ENCODE measurements at places on chromosomes 2 and 18.
A peak's percentile ranks its signal among the peaks of the same experiment; 100 is the strongest.

DNA sequence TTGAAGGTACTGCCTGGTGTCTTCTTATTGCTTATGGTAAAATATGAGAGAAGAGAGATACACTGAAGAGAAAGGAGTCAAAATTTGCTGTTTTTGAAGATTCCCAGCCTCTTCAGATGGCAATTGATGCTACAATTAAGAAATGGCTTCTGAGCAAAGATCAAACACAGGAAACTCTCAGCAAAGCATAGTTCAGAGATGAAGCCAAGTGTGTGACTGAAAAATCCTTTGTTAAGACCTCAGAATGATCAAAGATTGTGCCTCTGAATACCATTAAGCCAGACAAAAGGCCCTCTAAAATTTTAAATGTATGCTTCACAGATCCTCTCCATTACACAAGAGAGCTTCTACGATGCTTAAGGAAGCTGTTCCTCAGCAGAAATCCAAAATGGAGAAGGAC is 216.3 kb downstream of the UXS1 start:
- DNase-seq: no peak

DNA sequence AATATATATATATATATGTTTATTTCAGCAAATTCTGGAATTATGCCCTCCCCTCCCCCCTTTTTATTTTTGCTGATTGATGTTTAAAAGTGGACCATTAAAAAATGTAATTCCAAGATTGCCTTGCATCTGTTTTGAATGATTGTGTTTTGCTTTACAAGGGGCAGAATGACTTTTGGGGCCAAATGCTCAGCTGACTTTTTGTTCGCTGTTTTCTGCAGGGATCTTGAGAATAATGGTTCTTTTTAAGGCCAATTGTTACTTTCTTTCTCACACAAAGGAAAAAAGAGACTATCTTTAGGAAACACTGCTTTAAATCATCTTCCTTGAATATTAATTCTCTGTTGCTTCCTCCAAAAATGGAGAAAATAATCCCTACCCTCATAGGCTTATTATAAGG is 95.9 kb downstream of the FMNL2 start:
- DNase-seq: no peak

DNA sequence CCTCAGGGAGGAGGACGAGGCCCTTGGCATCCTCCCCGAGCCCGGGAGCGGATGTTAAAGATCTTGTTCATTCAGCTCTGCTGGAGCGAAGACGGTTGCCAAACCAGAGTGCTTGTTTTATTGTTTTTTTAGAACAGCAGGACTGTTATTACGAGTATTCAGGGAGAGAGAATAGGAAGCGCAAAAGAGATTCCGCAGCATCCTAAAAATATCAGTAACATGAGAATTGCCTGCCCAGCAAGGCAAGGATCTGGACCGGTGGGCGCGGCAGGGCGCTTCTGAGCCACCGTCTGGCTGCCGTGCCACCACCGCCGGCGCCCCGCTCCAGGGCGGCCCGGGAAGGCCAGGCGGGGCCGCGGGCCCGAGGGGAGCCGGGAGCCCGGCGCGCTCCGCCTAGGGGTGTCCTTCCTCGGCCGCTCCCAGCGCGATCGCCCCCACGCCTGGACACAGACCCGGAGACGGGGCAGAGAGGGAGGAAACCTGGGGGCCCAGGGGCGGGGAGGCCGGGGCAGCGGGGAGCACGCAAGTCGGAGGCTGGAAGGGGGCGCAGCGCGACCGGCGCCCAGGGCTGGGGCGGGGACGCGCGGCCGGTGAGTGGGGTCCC is 843 bp downstream of the CYS1 start:
- peak; percentile 17 for DNase-seq

- no peak for DNase-seq
Measured at GRCh38 chr2:79799729-79800128, 286.9 kb downstream of the CTNNA2 start.

DNA sequence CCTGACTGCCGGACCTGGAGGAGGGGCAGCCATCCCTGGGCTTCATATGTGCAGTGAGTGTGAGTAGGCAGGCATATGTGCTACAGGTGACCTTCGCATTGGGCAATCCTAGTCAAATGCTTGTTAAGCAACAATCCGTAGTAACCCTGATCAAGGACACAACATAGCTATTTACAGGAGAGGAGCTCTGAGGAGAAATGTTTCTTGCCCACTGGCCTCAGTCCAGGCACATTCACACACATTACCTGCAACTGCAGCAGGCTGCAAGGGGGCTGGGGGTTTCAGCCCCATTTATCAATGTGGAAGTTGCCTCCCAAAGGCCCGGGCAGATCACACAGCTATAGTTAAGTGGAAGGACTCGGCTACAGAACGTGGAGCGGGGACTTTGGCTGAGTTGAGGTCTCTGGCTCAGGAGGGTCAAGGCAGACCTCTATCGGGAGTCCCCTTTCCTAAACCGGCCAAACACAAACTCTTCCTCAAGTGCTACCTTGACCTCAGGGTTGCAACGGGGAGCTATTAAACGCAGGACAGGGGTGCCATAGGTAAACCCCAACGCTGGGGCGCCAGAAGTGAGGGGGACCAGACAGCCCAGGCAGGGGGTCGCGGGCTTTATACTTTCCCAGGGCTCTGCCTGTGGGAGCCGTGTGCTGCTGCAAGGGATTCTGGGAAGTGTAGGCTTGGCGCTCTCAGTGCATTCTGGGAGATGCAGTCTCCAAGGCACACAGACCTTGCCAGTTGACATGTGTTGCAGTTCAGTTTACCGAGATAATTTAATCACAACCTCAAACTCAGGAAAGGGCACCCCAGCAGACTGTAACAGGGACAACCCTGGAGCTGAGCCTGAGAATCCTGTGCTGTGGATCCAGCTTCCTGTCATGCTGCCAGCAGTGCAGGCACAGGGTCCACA is 9.4 kb downstream of the KHK start:
- peak; percentile 37 for DNase-seq

DNA sequence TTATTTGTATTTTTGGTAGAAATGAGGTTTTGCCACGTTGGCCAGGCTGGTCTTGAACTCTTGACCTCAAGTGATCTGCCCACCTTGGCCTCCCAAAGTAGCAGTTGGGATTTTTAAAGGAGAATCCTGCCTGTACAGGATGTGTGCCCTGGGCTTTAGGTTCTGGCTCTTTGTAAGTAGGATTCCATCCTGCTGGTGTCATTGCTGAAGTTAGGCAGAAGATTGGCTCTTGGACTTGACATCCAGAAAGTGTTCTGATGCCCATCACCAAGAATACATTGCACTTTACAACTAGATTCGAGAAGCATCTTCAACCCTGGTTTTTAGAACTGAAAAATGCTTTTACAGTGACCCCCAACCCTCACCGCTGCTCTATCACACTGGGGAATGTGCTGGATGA is 4.4 kb upstream of the TWIST2 start:
- no peak for DNase-seq

DNA sequence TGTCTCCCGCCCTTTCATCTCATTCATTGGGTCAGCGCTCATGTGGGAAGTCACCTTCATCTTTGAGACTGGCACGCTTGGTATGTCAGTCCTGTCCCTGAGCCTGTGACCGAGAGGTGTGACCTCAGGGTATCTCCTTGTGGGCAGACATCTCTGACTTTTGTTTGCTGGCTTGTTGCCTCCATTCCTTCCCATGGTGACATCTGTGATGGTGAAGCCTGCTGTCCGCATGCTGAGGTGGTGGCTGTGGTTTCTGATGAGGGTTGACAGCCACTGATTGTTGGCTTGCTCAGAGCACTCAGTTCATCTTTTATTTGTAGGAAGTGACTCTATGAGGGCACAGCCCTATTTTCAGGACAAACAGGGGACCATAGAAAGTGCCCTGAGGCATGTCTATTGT is 139.2 kb downstream of the SLC4A3 start:
- no peak for DNase-seq

DNA sequence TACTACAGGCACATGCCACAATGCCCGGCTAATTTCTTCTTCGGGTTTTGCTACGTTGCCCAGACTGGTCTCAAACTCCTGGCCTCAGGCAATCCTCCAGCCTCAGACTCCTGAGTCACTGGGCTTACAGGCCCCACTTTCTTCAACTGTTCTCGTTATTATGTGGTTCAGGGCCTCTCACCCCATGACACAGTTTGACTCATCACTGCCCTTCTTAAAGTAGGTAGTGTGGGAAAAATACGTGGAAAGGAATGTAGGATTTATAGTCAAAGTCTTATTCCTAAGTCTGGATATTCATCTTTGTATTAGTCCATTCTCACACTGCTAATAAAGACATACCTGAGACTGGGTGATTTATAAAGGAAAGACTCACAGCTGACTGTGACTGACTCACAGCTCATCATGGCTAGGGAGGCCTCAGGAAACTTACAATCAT is 19.4 kb downstream of the CENPA start:
- no peak for DNase-seq

DNA sequence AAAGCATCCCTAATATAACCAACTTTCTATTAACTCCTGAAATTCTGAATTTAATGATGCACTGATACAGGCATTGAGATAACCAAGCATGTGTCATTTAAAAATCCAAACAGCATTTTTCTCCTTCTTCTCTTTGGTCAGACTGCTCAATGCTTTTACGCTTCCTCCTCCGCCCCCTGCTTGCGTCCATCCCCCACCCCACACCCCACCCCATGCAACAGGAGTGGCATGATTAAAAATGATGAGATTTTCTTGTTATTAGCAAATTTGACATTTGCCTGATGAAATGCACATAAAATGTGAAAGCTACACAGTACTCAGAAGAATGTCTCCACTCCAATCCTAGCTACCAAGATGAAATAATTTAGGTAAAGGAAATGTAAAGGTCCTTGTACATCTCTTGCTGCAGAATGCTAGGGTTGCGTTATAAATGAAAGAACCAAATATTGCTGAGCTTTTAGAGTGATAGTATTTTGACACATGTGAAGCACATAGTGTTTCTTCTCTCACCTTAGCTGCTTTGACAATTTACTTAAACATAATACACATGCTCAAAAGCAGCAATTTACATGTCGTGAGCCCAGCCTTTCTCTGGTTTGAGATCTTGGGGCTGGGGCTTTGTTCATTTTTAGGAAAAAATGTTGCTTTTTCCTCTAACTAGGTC is 263.8 kb downstream of the MEIS1 start:
- no peak for DNase-seq

- no peak for DNase-seq
Measured at GRCh38 chr2:74910245-74910644, 48.2 kb upstream of the POLE4 start.

DNA sequence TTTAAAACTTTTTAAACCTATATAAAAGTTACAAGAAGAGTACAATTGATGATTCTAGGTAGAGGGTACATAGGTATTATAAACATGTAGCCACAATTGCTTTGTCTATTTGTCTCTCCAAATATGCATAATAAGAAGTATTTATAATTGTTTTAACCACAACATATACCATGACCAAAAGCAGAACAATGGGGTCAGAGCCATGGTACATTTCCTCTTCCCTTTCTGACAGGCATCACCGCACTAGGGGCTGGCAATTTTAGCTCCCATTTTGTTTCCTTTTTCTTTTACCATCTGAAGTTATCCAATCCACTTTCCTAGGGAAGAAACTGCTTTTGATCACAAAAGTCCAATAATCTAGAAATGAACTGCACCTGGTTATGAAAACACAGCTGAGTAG is 49.3 kb downstream of the TMX3 start:
- no peak for DNase-seq

DNA sequence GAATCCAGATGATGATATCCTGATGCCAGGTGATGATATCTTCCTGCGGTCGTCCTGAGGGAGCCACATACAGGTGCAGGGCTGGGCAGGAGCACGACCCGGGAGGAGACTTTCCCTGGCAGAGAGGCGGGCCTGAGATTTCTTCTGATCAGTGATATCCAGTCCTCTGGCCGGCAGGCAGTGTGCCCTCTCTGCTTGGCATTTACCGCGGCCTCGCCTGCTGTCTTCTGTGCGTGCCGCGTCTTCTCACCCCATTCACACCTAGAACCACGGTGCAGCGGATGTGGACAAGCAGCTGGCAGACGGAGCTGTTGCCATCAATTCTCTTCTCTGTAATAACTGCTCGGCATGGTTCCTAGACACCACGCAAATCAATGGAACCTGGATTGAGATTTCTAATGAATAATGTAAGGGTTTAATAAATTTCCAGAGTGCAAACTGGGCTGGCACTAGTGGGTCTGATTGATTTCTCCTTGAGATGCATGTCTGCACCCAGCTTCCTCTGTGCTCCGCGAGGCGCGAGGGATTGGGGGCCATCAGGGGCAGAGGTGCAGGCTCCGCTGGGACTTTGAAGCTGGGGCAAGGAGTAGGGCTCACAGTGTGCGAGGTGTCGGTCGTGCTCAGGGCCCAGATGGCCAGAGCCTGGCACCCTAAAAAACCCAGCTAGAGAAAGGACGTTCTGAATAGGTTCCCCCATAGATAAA is 208.9 kb upstream of the HDAC4 start:
- no peak for DNase-seq

- DNase-seq: no peak
Measured at GRCh38 chr2:174608866-174609214, 11.2 kb upstream of the WIPF1 start.

GRCh38 chr2:74924463-74925265 is 33.8 kb upstream of the POLE4 start:
- DNase-seq: no peak

GRCh38 chr2:149617476-149617875 is 29.9 kb upstream of the MMADHC start:
- no peak for DNase-seq

DNA sequence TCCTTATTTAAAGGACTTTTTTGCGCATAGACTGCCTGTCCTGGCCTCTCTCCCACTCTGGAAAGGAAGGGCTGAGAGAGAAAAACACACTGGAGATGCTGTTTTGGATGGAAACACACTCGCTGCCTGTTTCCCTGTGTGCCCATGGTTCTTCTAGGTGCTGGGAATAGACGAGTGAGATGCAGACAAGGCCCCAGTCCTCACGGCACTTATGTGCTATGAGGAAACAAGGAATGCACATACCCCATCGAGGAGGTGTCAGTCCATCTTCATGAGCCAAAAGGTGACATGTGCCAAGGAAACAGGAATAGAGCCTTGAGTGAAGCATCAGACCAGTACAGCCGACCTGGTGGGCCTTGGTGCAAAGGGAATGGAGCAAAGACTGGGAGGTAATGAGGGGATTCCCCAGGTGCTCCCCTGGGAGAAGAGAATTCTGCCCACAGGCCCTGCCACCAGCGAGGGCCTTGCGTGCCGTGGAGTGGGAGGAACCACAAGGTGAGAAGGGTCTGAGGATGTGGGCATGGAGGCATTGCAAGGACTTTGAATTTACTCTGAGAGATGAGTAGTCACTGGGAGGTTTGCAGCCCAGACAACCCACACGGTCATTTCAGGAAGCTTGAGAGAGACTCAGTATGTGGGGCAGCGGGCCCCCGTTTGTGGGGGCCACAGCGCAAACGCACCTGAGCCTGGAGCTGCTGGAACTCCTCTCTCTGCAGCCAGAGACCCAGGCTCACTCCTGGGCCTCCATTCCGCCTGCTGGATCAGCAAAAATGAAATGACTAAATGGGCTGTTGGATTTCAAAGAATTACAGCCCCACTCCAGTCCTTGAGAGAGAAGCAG is 197.5 kb upstream of the COPS8 start:
- DNase-seq: no peak

GRCh38 chr2:20415511-20415918 is 31.4 kb upstream of the RHOB start:
- no peak for DNase-seq

GRCh38 chr2:150465703-150466569 is 21.5 kb downstream of the RND3 start:
- no peak for DNase-seq
